Cortex of kidney (tissue), 1 donor: ENCODE measurements at places on chromosomes 5 and 9.

- DNase-seq = no peak
Measured at GRCh38 chr9:119302988-119303698, 66.1 kb downstream of the BRINP1 start.

DNA sequence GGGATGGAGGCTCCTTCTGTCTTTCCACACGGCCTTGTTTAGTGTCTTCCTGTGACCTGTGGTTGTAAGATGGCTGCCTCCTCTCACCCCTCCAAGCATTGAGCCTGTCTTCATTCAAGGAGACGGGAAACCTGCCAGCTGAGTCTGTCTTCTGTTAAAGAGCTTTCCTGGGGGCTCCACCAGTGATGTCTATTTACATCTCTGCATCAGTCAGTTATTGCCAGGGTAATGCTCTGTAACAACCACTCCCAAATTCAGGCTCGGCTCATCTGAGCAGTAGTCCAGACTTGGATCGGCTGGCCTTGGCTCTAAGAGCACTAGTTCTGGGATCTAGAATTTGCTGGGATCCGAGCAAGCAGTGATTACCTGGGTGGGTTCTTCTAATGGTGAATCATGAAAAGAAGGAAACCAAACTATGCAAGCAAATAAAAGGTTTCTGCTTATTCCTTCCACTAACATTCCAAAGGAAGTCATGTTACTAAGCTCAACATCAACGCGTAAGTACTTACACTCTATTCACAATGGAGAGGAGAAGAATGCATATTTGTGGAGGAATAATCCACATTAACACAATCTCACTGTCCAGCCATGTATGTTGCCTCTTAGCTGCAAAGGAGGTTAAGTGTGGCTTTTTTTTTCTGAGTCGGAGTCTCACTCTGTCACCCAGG is 61.7 kb downstream of the GALNT12 start:
- no peak for DNase-seq

DNA sequence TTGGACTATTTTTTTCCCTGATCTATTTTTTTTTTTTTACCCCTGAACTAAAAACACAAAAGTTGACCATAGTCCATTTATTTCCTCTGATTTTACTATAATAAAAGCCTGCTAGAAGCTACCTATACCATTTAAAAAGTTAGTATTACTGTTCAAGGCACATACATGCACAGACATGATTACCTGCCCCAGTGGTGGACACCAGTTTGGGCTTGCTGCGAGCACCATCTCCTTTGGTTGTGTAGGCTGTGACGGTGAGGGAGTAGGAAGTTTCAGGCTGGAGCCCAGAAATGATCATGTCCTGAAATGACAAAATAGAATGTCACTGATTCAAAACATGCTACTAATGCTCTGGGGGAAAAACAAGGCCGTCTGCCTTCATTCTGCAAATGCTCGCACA is 693.1 kb upstream of the DMAC1 start:
- no peak for DNase-seq

GRCh38 chr9:38194870-38195269 is 125.8 kb upstream of the SHB start:
- DNase-seq = no peak

DNA sequence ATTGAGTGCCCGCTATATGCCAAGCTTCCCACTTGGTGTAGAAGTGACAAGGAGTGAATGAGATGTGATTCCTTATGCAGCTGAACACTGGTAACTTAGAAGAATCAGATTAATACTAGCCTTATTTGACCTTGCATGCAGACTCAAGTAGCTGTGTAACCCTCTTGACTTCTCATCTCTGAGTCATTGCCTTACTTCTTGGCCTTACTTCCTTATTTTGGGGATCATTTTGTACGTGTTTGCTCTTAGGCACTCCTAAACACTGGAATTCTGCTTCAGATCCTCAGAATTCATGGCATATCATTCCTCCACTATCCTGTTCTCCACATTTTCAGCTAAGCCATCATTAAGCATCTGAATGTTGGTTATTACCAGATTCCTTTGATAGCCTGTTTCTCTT is 948.9 kb upstream of the ARRDC3 start:
- DNase-seq = no peak

GRCh38 chr9:129677456-129677855 is 12.0 kb downstream of the PRRX2 start:
- DNase-seq = no peak
